ENCODE measurements at places on chromosomes 11 and 22.

DNA sequence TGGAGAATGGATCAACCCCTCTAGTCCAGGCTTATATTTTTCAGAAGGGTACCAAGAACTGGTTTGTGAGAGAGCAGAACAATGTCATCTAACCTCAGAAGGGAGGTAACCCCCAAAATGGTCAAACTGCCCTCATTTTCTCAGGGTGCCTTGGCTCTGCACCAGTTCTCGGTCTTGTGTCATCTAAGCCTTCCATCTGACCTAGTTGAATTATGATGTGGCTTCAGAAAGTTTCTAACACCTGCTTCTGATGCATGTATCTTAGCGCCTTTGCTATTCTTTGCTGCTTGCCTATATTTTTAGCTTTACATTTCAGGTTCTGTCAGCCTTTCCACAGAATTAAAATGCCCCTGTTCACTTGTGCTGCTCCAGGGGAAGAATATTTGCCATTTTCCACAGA is 91.7 kb upstream of the E2F8 start:
- DNase-seq, result no peak

DNA sequence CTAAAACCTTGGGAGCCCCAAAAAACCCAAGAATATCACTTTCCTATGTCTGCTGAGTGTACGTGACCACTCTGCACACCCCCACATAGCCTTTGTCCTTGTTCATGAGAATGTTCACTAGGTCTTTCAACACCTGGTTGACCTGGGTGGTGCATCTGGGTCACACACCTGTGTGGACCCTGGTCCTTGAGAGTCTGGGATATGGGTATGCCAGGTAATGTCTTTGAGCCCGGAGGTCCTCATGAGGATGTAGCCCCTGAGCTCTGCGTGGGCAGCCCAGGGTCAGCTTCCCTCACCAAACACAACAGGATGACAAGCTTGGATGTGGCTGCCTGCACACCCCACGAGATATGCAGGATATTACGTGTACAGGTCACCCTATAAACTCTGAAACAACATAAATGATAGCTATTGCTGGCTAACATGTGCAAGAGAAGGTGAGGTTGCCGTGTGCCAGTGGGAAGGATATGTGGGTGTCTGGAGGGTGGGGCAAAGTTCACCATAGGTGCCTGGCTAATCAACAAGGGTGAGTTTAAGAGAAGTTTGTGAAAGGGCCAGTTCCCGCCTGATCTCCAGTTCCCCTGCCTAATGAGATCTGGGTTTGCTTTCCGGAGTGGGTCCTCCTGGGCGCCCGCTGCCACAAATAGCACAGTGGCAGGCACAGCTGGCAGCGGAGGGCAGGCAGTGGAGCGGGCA is 1.4 kb upstream of the PPARA start:
- DNase-seq, result no peak

DNA sequence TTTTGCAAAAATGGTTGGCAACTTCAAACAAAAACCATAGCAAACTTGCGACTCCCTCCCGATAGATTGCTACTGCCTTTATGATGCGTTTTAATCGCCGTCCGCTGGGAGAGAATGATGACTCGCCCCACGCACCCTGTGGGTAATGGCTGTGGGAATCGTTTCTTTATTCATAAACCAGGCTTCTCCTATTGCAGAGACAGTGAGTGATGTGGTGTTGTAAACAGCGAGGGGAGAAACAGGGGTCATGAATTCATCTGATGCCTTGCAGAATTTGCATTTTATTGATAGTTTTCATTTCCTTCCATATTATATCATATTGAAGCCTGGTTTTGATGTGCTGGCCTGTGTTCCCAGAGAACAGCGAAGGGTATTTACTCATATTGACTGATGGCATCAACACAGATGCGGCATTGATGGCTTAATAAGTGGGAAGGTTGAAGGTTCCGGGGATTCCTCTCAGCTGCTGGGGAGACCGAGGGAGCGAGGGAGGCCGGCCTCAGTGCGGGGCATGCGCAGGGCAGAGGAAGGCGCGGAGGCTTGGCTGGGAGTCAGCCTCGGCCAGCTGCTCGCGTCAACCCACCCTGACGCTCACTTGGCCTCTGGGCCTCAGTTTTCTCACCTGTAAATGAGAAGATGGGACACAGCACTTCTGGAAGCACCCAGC is 41.3 kb downstream of the ARHGAP8 start:
- DNase-seq, result no peak

GRCh38 chr11:14906578-14906977 is 14.5 kb upstream of the CYP2R1 start:
- DNase-seq, result no peak

- DNase-seq, result no peak
These were observed 5.6 kb downstream of the NECTIN1 start for GRCh38 chr11:119723243-119723951.

DNA sequence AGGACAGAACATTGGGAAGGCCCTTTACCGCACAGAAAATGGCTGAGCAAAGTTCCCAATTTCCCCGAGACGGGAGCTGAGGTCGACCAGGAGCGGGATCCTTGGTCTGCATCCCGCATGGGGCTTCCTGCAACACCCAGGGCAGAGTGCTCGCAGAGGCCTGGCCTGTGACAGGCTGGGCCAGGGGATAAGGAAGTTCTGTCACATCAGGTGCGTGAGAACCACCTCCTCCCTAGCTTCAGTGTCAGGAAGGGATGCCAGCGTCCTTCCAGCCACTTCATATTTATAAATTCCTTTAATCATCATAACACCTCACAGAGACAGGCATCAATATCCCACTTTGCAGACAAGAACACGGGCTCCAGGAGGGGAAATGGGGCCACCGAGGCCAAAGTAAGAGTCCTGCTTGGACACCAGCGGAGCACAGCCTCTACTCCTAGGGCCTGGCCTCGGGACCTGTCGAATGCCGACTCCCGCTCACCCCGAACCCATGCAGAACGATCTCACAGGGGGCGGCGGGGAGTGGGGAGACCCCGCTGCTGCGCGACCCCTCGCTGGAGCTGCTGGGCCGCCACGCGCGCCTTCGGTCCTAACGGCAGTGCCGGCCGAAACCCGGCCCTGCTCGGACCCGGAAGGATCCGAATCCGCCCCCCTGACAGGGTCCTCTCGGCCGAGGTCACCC is 532 bp downstream of the BET1L start:
- DNase-seq, result no peak

DNA sequence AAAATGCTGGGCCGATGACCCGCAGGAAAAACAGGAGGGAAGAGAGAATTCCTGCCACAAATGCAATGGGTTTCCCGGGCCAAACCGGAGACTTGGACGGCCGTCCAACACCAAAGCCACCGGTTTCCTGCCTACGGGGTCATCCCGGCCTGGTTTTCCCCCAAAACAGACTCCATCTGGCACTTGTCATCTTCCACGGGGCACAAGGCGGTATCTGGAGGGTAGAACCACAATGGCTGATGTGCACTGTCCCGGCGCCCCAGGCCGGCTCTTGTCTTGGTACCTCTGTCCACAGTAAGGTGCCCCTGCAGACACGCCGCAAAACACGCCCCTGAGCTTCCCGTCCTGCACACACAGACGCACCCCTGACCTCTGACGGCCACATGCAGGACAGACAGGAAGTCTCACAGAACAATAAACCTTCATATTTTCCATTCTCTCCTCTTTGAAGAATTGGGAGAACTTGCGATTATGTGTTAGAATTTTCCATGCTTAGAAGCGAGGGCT is 20.1 kb downstream of the CELSR1 start:
- no peak for DNase-seq

GRCh38 chr22:24772493-24773220 is 1.9 kb downstream of the PIWIL3 start:
- DNase-seq, result no peak

- DNase-seq, result no peak
These were observed 53.6 kb downstream of the SCUBE1 start for GRCh38 chr22:43289531-43289963.

DNA sequence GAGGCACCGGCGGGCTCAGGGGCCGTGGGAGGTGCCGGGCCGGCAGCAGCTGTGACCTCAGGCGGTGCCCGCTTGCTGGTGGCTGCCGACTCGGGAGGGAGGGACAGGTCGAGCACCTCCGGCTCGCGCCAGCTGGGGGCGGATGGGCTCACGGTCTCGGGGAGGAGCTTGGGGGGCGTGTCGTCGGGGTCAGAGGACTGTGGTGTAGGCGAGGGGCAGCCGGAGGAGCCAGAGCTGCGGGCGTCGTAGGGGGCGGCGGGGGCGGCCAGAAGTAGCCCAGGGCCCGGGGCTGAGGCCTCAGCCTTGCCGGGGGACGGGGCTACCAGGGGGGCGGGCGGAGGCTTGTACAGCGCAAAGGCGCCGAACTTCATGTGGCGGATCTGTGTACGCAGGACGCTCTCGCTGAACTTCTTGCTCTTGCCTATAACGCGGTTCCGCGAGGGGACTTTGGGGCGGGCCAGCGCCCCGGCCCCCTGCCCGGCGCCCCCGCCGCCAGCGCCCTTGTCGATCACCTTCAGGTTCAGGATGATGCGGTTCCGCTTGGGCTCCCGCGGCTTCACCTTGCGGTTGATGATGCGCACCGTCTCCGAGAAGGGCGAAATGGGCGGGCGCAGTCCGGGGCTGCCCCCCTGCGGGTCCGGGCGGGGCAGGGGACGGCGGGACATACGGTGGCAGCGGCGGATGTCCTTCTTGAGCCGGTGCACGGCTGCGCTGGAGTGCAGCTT is 5.5 kb downstream of the CBX6 start:
- DNase-seq, result no peak

DNA sequence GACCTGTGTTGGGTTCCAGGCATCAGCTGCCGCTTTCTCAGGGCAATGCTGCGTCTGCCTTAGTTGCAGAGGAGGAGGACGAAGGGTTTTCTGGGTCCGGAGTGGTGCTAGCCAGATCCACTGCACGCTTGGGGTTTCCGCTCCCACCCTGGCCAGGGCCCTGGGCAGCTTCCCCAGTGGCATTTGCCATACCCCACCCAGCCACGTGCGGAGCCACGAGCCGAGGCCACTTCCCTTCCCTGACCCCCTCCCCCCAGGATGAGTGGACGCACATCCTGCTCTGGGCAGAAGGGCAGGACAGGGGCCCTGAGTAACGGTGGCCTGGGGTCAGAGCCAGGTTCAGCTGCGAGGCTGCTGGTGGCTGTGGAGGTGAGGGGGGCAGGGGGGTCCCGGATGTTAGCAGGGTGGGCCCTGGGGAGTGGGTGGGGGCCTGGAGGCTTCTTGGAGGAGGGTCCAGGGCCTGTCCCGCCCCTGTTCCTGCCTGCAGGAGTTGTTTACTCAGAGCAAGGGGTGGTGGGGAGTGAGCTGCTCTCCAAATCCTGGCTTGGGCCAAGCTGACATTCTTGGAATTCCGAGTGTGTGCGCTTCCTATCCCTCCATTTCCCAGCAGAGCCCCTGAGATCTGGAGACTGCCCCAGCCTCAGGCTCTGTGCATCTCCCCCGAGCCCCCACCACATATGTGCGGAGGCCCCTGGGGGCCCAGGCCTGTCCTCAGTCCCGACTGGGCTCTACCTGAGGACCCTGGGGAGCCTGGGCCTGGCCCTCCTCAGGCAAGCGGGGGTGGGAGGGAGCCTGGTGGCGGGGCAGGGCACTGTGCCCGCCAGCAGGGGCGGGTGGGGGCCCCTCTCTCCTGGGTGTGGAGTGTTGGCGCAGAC is 1.4 kb downstream of the TSPAN4 start:
- DNase-seq, result no peak

GRCh38 chr11:923691-924405 is 1.8 kb upstream of the AP2A2 start:
- DNase-seq, result no peak

DNA sequence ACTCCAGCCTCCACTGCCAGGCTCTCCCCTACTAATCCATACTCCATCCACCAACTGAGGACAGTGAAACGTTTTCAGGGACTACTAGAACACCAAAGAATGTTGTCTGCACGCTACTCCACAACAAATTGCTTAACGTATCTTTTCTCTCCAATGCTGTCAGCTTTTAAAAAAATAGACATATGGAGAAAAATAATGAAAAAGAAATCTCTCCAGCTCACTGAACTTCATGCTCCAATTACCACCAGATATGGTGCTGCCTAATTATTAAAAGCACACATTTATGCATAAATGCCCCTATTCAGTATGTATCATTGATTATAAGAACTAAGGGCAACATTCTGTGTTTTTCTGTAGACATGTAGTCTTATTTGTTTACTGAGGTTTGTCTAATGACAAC is 672.2 kb upstream of the ANO3 start:
- DNase-seq, result no peak

- DNase-seq, result no peak
These were observed 54.6 kb upstream of the OR5P2 start for GRCh38 chr11:7851391-7851790.

DNA sequence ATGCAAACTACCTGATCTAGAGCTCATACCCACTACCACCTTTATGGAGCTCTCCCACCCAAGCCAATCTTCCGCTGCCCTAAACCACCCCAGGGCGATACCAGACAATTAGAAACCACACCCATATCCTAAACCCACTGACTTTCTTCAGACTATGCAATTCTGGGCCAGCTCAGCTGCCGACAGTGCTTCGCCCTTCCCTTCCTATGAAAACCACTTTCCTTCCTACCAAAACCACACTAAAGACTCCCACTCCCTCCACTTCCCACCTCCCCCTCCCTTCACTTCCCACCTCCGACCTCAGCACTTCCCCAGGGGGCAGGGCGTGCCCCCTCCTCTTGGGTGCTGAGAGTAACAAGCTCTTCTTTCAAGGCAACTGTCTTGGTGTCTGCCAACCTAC is 25.1 kb downstream of the B3GAT1 start:
- no peak for DNase-seq

- no peak for DNase-seq
These were observed 651.1 kb downstream of the METTL15 start for GRCh38 chr11:28759311-28759710.

- DNase-seq, result no peak
These were observed 566.5 kb upstream of the B3GAT1 start for GRCh38 chr11:134978388-134979088.

DNA sequence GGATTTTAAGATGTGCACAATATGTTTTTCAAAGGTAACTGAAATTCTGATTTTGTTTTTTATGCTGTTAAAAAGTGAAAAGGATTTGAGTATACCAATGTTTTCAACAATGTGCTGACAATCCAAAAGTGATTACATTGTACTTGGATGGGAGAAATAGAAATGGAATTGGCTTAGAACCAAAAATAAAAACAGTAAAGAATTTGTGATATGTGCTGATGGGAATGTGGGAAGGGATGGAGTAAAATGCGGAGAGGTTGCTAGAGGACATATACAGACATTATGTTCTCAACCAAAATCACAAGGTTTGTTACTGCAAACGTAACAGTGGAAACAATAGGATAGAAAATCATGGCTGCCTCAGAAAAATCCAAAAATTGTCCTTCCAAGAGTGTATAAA is 279.3 kb upstream of the TENM4 start:
- no peak for DNase-seq

GRCh38 chr11:8638300-8638699 is 44.2 kb downstream of the TRIM66 start:
- DNase-seq, result no peak

DNA sequence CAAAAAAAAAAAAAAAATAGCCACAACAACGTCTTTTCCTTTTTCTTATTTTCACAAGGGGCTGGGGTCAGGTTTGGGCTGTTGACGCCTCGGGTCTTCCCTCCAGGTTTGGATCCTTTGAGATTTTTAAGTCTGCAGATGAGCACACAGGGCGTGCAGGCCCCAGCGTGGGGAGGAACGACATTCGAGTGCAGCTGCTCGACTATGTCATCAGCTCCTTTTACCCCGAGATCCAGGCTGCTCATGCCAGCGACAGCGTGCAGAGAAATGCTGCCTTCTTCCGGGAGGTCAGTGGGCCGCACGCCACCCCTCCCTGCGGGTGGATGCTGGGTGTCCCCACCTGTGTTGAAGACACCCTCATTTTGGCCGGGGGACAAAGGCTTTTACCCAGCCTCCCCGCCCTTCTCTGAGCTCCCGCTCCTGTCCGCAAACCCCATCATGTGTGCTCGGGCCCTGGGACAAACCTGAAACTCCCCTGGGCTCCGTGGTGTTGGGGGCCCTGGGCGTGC is 7.7 kb downstream of the SELENOO start:
- no peak for DNase-seq

All from HL-60 (cell line).